ENCODE measurements at places on chromosomes 7 and 10. TPM values are rescaled to one million over a fixed set of nuclear protein-coding genes. Genes with fewer than 3 reads are reported as not detected.

- H3K27ac ChIP-seq, result no peak overlapping the region
- no peak overlapping the region for H3K4me3 ChIP-seq
- H3K27me3 ChIP-seq, result no peaks in the 10 kb centered on the region
Measured at GRCh38 chr10:59124187-59124586, 52.3 kb upstream of the PHYHIPL start.

The CYP2C19 gene
- 0.15 TPM for total RNA-seq

DNA sequence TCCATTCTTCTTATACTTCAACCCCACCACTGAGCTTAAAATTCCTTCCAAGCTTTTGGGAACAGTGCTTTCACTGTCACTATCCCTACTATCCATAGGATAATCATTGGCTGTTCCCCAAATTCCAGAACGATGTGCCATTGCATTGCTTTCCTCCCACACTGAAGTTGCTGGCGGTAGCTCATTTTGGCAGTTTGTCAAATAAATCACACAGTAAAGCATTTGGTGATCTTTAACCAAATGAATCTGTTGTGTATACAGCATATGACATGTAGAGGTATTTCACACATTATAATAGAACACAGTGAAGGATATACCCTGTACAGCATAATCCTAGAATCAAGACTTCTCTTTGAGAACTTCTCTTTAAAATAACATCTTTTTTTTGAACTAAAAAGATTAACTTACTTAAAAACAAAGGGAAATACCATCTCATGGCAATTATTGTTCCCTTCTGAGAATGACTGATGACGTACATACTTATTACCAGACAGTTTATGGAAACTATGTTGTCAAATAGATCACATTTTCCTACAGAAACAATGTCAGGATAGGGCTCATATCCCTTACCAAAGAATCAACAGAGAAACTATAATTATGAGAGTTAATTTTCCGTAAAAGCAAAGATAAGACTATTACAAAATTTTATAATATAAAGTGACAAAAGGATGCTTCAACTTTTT is 93.6 kb downstream of the CTNNA3 start:
- H3K4me1 ChIP-seq, result peaks cover 12% of the 10 kb centered on the region
- peak overlapping the region; percentile 8 for H3K27ac ChIP-seq
- no peak overlapping the region for H3K4me3 ChIP-seq
- peak; percentile 77 for DNase-seq
- no peaks in the 10 kb centered on the region for H3K36me3 ChIP-seq

DNA sequence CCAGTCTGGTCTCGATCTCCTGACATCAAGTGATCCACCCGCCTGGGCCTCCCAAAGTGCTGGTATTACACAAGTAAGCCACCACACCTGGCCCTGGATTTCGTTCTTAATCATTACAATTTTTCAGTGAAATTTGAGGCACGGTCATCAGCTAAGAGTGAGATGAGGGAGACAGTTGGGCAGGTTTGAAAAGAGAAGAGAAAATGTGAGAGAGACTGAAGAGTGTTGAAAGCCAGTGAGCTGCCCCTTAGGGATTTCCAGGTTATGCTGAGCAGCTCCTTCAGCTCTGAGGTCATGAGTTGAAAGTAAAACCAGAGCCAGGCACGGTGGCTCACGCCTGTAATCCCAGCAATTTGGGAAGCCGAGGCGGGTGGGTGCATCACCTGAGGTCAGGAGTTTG is 5.9 kb upstream of the UPF2 start:
- H3K4me1 ChIP-seq, result peaks cover 2% of the 10 kb centered on the region
- H3K4me3 ChIP-seq, result no peak overlapping the region
- H3K36me3 ChIP-seq, result no peaks in the 10 kb centered on the region
- no peak for DNase-seq
- H3K27me3 ChIP-seq, result no peaks in the 10 kb centered on the region

- no peaks in the 10 kb centered on the region for H3K27me3 ChIP-seq
- H3K27ac ChIP-seq, result no peak overlapping the region
- no peak overlapping the region for H3K4me3 ChIP-seq
- H3K4me1 ChIP-seq, result no peaks in the 10 kb centered on the region
Measured at GRCh38 chr10:4576206-4576605, 249.8 kb upstream of the AKR1E2 start.

- H3K4me1 ChIP-seq, result no peaks in the 10 kb centered on the region
- no peak overlapping the region for H3K4me3 ChIP-seq
- no peak overlapping the region for H3K27ac ChIP-seq
- peaks cover 8% of the 10 kb centered on the region for H3K27me3 ChIP-seq
- H3K36me3 ChIP-seq, result no peaks in the 10 kb centered on the region
- DNase-seq, result no peak
Measured at GRCh38 chr10:43855667-43856210, 207.1 kb upstream of the ZNF32 start.

- no peaks in the 10 kb centered on the region for H3K27me3 ChIP-seq
- no peak for DNase-seq
Measured at GRCh38 chr7:44912775-44913347, 27.5 kb upstream of the PURB start.

- no peaks in the 10 kb centered on the region for H3K36me3 ChIP-seq
- no peaks in the 10 kb centered on the region for H3K27me3 ChIP-seq
- H3K27ac ChIP-seq, result peak overlapping the region; percentile 95
- peaks cover 15% of the 10 kb centered on the region for H3K4me1 ChIP-seq
- peak overlapping the region; percentile 81 for H3K4me3 ChIP-seq
- DNase-seq, result no peak
Measured at GRCh38 chr7:55965805-55966421, 1.5 kb downstream of the NIPSNAP2 start.

GRCh38 chr10:101380353-101381017 is 26.5 kb downstream of the BTRC start:
- no peaks in the 10 kb centered on the region for H3K27me3 ChIP-seq
- no peaks in the 10 kb centered on the region for H3K36me3 ChIP-seq
- H3K27ac ChIP-seq, result no peak overlapping the region
- DNase-seq, result no peak

GRCh38 chr7:18573410-18574234 is 78.1 kb downstream of the HDAC9 start:
- peaks cover 6% of the 10 kb centered on the region for H3K4me1 ChIP-seq
- no peaks in the 10 kb centered on the region for H3K27me3 ChIP-seq
- no peaks in the 10 kb centered on the region for H3K36me3 ChIP-seq

Measured in Panc1 (cell line).